IPS-NIHi11 (cell line): ENCODE measurements at places on chromosomes 13 and 19.

DNA sequence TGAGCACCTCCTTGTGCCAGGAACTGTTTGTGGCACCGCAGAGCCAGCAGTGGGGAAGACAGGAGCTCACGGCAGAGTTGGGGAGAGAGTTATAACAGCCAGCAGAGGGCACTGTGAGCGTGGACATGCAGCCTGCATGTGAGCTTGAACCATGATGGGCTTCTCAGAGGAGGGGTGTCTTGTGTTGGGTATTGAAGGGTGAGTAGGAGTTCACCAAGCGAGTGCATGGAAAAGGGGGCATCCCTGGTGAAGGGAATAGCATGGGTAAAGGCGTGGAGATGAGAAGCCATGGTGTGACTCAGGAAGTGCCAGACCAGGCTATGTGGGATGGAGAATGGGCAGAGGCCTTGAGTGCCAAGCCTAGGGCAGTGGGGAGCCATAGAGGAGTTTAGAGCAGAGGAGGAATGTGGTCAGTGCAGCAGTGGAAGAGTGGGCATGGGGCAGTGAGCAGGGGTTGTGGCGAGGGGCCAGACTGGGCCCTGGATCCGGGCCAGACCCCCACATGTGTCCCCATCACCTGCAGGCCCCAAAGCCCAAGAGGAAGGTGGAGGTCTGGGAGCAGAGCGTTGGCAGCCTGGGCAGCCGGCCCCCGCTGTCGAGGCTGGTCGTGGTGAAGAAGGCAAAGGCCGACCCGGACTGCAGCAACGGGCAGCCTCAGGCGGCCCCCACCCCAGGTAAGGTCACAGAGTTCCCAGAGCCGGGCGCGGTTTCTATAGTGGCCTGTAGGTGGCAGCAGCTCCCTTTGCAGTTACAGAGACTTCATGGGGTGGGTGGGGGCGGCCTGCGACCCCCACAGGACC is 11.8 kb upstream of the SHD start:
- DNase-seq, result peak; percentile 90

DNA sequence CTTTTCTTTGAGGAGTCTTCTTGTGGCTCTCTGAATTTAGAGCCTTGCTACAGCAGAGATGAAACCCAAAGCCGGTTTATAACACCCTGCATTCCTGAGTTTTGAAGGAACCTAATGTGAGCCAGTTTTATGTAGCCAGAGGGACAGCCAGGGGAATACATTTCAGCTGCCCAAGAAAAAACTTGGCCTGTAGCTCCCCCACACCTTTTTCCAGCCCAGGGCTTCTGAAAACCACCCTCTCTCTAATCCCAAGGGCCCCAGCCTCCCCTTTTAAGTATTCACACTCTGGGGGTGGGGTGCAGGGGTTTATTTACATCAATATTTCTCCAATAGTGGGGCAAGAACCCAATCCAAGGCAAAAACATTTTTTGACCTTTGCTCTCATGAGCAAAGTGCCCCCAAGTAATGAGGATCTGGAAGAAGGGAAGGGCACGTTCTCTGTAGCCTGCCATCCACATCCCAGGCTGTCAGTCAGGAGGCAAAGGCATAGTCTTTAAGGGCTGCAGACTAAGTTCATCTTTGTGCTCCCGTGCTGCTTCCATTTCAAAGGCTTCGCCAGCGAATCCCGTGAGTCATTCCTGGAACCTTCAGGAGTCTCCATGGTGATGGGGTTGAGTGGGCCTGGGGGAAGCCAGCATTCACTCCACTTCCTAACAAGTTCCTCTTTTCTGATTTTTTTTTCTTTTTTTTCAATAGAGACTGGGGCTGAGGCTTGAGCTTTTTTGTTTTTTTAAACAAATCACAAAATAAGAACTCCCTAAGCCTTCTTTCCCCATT is 33.2 kb upstream of the MEDAG start:
- peak; percentile 59 for DNase-seq

DNA sequence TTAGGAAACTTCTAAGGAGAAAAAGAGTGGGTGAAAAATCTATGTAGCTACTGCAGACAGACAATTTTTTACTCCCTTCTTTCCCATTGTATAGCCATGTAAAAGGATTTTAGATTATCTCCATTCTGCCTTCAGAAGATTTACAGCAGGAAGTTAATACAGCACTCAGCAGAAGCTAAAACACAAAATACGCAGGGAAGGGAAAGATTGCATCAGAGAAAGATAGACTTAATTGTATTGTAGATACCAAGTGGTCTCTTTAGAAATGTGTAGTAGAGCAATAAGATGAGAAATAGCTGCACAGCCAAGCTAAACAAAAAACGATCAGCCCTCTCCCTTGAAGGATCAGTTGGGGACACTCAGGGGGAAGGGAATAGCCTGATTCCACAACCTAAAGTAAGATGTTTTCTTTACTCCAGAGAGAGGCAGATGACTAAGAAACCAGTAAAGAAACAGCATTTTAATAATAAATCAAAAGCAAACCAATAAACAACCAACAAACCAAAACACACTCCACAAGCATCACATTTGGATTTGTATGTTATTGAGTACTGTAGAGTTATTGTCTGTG is 236.7 kb upstream of the SLITRK1 start:
- DNase-seq, result no peak

GRCh38 chr19:33688171-33688992 is 66.6 kb downstream of the CHST8 start:
- no peak for DNase-seq

- DNase-seq, result no peak
Observed at GRCh38 chr13:73168226-73168952, 109.6 kb downstream of the KLF5 start.

- DNase-seq, result peak; percentile 66
Observed at GRCh38 chr19:11191273-11191755, 6.0 kb downstream of the KANK2 start.

DNA sequence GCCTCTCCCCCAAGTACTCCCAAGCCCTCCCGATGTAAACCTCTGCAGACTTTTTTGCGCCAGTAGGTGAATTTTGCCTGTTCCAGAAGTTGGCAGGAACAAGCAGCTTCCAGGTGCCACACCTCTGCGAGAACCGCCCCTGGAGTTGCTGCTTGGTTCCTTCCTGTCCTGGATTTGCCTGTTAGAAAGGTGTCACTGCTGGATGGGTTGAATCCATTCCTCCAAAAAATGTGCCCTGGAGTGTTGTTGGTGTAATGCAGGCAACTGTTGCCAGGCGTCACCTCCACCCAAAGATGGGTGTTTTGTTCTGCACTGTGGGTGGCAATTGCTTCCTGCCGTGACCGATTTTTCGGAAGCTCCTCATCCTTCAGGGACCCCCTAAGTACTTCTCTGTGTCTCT is 5.7 kb downstream of the PGPEP1 start:
- DNase-seq, result peak; percentile 47

DNA sequence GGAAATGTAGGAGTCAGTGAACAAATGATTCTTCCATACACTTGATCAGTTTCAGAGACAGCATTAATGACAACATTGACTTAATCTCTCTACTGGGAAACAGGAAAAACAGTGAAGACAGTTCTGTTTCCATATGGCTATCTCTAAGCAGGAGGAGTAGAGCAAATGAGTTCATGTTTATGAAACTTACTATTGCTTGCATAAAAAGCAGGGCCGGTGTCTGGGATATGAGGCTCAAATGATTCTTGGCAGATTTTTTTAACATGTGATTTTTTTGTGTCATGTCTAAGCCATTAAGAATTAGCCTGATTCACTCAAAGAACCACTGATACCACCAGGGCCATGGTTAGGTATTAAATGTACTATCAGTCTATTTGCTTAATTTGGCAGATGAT is 141.9 kb downstream of the SLC7A1 start:
- no peak for DNase-seq

- no peak for DNase-seq
Observed at GRCh38 chr13:58048670-58049069, 417.1 kb downstream of the PCDH17 start.
